Pancreas (tissue), 10 donors: ENCODE measurements at places on chromosomes 4 and X. TPM values are rescaled to one million over a fixed set of nuclear protein-coding genes. Genes with fewer than 3 reads are reported as not detected.

Gene ATP8A1
- total RNA-seq = 10.4 TPM

Gene FAM184B
- not detected for total RNA-seq

- no peak for DNase-seq
- no peaks in the 10 kb centered on the region for H3K4me1 ChIP-seq
Measured at GRCh38 chr4:2043396-2044118, 15.6 kb upstream of the NAT8L start.

GRCh38 chr4:156654410-156654809, 317.2 kb downstream of the PDGFC start:
- DNase-seq = no peak
- H3K27me3 ChIP-seq = no peaks in the 10 kb centered on the region
- no peak overlapping the region for H3K4me3 ChIP-seq
- no peak overlapping the region for H3K27ac ChIP-seq
- no peaks in the 10 kb centered on the region for H3K4me1 ChIP-seq

- no peak overlapping the region for H3K27ac ChIP-seq
- H3K4me1 ChIP-seq = peaks cover 3% of the 10 kb centered on the region
- H3K4me3 ChIP-seq = no peak overlapping the region
Measured at GRCh38 chr4:119585771-119586170, 42.8 kb downstream of the PDE5A start.

GRCh38 chr4:112897543-112897942, 151.9 kb upstream of the ANK2 start:
- no peak overlapping the region for H3K27ac ChIP-seq
- no peak for DNase-seq
- no peaks in the 10 kb centered on the region for H3K36me3 ChIP-seq
- H3K27me3 ChIP-seq = no peaks in the 10 kb centered on the region

GRCh38 chr4:146524663-146525062, 2.9 kb upstream of the SLC10A7 start:
- H3K36me3 ChIP-seq = no peaks in the 10 kb centered on the region
- H3K4me3 ChIP-seq = no peak overlapping the region
- peaks cover under 1% of the 10 kb centered on the region for H3K4me1 ChIP-seq

DNA sequence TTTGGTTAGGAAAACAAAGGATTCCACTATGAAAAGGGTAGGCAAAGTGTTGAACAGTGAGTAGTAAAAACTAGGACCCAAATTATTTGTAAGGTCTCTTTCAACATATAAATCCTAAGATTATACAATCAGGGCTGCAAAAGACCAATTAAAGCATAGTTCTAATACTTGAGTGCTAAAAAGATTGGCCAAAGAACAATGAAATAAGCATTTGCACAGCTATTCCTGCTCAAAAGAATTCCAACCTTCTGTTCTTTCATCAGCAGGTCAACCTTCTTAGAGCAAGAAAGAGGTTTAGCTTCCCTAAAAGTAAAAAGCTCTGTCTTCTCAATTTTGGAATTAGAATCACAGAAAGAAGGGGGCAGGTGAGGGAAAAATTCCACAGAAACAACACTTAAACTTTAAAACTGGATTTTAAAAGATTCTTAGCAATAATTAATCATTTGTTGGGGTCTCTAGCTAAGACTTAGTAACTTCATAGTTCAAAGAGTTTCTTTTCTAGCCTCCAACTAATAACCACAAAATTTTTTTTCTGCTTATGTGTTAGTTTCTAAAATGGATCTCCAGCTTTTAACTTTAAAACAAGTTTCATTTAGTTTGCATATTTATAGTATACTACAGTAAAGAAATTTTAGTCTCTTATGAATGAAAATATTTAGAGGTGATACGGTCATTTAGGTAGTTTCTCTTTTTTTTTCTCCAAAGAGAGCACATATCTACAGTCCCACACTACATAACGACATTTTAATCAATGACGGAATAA, 16.3 kb downstream of the TSPAN5 start:
- DNase-seq = no peak
- no peak overlapping the region for H3K27ac ChIP-seq
- no peaks in the 10 kb centered on the region for H3K36me3 ChIP-seq
- H3K4me1 ChIP-seq = no peaks in the 10 kb centered on the region

DNA sequence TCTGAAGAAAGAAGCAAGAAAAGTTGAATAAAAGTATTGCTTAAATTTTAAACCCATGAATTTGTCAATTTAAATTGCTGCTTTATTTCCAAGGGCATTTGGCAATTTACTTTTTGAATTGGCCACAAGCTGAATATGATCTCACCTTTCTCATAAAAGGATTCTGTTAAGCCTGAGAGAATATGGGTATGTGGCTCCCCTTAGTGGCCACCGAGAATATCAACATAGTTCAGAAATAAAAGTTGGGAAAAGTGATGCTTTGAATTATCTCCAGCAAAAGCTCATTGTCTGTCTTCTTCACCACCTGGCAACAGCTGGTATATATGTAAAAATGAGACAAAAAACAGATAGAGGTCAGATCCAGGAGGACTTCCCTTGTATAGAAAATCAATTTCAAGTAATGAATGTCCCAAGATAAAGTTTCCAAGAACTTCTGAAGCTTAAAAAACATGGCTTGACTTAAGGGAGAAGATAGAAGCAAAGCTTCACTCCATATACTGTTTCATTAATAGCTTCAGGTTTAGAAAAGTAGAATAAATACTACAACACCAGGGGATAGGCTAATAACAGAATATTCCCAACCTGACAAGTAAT, 290.7 kb upstream of the FAM241A start:
- no peak overlapping the region for H3K4me3 ChIP-seq
- no peaks in the 10 kb centered on the region for H3K4me1 ChIP-seq
- no peak for DNase-seq
- H3K27me3 ChIP-seq = no peaks in the 10 kb centered on the region
- no peak overlapping the region for H3K27ac ChIP-seq

DNA sequence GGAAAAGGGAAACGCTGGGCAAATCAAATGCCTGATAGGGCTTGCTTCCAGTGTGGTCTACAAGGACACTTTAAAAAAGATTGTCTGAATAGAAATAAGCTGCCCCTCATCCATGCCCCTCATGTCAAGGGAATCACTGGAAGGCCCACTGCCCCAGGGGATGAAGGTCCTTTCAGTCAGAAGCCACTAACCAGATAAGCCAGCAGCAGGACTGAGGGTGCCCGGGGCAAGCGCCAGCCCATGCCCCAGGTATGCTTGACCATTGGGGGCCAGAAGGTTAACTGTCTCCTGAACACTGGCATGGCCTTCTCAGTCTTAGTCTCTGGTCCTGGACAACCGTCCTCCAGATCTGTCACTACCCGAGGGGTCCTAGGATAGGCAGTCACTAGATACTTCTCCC, 17.7 kb downstream of the ACOX3 start:
- no peaks in the 10 kb centered on the region for H3K36me3 ChIP-seq
- no peak for DNase-seq
- H3K27ac ChIP-seq = no peak overlapping the region
- no peak overlapping the region for H3K4me3 ChIP-seq
- no peaks in the 10 kb centered on the region for H3K27me3 ChIP-seq

DNA sequence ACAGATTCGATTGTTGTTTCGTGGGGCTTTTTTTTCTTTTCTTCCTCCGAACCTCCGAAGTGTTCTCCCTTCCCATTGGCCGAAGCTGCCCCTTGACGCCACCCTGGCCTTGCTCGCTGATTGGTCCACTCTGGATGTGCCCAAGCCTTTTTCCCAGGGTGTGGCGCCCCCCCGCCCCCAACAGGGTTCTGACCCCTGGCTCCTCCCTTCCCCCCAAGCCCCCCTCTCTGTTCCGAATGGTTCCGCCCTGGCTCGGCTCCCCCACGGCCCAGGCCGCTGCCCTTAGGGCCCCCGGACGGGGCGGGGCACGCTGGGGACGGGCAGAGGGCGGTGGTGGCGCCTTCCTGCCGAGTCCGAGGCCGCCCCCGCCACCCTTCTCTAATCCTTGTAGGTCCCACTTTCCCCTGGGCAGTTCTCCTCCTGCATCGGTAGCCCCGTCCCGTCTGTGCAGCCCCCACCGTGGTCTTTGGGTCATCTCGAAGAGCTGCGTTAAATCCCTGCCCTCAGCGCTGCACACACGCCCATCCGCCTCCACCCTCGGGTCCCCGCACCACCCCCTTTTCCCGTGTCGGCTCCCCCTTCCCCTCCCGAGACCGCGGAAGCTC, 25.5 kb downstream of the UTP14A start:
- H3K27me3 ChIP-seq = no peaks in the 10 kb centered on the region
- H3K4me1 ChIP-seq = no peaks in the 10 kb centered on the region
- peak overlapping the region; percentile 42 for H3K27ac ChIP-seq
- peak; percentile 91 for DNase-seq

DNA sequence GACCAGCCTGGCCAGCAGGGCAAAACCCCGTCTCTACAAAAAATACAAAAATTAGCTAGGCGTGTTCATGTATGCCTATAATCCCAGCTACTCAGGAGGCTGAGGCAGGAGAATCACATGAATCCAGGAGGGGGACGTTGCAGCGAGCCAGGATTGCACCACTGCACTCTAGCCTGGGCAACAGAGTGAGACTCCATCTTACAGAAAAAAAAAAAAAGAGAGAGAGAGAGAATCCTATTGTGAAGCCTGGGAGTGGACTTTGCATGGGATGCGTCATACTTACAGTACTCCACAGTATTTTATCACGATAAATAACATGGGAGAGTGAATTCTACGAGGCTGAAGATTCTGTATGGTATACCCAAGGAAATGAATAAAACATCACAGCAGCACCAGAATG, 139.6 kb downstream of the AASDH start:
- no peaks in the 10 kb centered on the region for H3K27me3 ChIP-seq
- peaks cover 9% of the 10 kb centered on the region for H3K4me1 ChIP-seq
- no peaks in the 10 kb centered on the region for H3K36me3 ChIP-seq

GRCh38 chr4:123652476-123652875, 255.9 kb downstream of the SPRY1 start:
- no peak for DNase-seq

DNA sequence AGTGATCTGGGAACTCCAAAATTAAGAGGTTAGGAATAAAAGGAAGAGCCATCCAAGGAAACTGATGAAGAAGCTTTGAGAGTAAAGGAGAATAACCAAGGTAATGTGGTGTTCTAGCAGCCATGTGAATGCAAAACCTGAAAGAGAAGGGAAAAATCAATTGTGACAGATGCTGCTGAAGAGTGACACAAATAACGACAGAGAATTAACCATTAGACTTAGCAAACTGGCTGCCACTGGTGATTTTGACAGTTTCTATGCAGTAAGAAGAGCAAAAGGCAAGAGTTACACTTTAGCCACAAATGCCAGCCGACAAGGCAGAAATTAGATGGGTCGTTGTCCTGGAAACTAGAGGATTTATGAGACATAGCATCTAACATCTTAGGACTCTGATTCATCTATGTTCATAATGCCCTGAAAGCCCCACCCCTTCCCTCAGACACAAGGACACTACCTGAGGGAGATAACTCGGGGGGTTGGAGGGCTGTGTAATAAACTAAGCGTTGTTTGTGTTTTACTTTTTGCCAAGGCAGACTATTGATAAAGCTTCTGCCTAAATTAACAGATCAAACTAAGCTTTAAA, 13.0 kb upstream of the TMEM144 start:
- no peaks in the 10 kb centered on the region for H3K36me3 ChIP-seq
- no peak overlapping the region for H3K27ac ChIP-seq
- H3K4me3 ChIP-seq = no peak overlapping the region
- H3K4me1 ChIP-seq = no peaks in the 10 kb centered on the region
- DNase-seq = no peak

DNA sequence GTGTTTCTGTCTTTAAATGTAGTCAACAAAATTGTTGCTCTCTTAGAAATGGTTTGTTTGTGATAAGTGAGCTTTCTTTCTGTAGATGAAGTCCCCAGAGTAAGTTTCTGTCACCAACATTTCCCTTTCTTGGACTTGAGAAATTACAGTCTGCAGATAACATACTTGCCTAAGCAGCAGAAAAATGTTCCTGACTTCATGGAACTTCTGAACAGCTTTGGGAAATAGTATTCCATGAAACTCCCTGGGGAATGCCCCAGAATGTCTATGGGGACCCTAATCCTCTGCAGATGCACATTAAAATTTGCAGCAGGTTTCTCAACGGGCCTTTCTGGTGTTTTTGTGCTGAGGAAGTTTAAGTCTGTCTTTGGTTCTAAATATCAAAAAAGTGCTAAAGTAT, 38.6 kb upstream of the NEIL3 start:
- H3K36me3 ChIP-seq = no peaks in the 10 kb centered on the region
- no peaks in the 10 kb centered on the region for H3K4me1 ChIP-seq
- DNase-seq = no peak
- H3K27me3 ChIP-seq = no peaks in the 10 kb centered on the region
